ENCODE measurements at places on chromosomes 2 and 18. TPM values are rescaled to one million over a fixed set of nuclear protein-coding genes. Genes with fewer than 3 reads are reported as not detected.

The MYO1B gene
- 89.8 TPM for total RNA-seq

The MTA3 gene
- total RNA-seq, result 48.8 TPM

The RSAD2 gene
- 0.11 TPM for total RNA-seq

The ALLC gene
- 0.11 TPM for total RNA-seq

The TNFAIP6 gene
- total RNA-seq, result not detected

The BMP10 gene
- total RNA-seq, result not detected

The UGT1A5 gene
- total RNA-seq, result not detected

The CD8B2 gene
- not detected for total RNA-seq

The POTEI gene
- 0.48 TPM for total RNA-seq

The VIT gene
- not detected for total RNA-seq

The LRRTM1 gene
- total RNA-seq, result not detected

The AMER3 gene
- total RNA-seq, result not detected

The SERPINB3 gene
- not detected for total RNA-seq

The CKAP2L gene
- 9.5 TPM for total RNA-seq

The AGAP1 gene
- total RNA-seq, result 21.2 TPM

The GPR45 gene
- total RNA-seq, result not detected

The DYSF gene
- total RNA-seq, result 0.17 TPM

The CHST10 gene
- total RNA-seq, result 8.5 TPM

The SUPT7L gene
- total RNA-seq, result 28.7 TPM

The ATP6V1C2 gene
- total RNA-seq, result 0.04 TPM

The TUBA3E gene
- not detected for total RNA-seq

The CAB39 gene
- 45.3 TPM for total RNA-seq

The MOCOS gene
- total RNA-seq, result 15.4 TPM

The SERPINB2 gene
- 0.11 TPM for total RNA-seq

The AP1S3 gene
- total RNA-seq, result 26.3 TPM

The DLX2 gene
- total RNA-seq, result 0.15 TPM

The OSR1 gene
- 1.1 TPM for total RNA-seq

Data from HepG2 (cell line).